Fibroblast of skin of right biceps (primary cell): ENCODE measurements at places on chromosomes 11 and 22.
A peak's percentile ranks its signal among the peaks of the same experiment; 100 is the strongest.

DNA sequence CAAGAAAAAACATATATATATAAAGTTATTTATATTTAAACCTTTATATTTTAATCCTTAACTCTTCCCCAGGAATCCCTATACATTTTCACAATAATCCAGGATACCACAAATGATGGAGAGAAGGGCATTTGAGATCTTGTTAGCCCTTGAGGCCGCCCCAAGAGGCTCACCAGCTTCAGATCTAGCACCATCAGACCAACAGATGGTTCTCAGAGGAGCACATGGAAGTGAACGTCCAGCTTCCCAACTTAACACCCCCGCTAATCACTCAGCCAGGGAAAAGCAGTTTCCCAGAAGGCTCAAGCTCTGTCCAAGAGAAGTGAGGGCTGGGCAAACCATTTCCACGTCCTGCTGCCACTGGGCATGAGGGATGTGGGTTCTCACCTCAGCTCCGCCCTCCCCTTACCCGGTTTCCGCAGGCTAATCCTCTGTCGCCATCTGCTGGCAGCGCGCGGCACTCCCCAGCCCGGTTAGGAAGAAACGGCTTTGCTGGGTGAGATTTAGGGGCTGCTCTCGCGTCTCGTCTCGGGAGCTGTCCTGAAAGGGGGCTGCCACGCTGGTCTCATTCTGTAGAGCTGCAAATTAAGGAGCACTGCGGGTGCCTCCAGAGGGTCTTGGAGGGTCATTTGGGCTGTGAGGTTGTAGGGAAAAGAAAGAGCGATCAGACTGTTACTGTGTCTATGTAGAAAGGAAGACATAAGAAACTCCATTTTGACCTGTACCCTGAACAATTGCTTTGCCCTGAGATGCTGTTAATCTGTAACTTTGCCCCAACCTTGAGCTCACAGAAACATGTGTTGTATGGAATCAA is 6.8 kb upstream of the FAM111A start:
- peak; percentile 67 for DNase-seq

DNA sequence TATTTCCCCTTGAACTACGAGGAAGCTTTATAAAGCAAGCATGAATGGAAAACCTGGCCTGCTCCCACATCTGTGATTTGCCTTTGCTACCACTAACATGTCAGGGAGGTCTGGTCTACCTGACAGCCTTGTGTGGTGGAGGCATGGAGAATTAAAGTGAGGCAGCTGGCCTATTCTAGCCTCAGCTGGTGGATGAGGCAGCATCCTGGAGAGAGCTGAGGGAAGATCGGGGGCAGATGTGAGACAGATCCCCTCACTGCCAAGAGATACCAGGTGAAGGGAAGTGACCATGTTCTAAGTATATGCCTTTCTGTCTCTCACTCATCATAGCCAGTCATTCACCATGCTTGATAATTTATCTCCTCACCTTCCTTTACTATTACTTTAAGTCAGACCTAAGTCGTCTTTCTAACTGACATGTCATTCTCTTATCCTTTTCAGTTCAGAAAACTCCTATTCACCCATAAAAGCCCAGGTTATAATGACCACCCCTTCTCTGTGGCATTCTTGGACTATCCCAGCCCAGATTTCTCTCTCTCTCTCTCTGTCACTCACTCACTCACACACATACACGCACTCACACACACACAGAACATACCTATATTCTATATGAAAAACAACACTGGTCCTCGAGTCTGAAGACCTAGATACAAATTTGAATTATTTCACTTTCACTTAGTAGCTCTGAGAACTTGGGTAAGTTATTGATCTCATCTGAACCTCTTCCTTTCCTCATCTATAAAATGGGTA is 90.7 kb downstream of the CSNK2A3 start:
- no peak for DNase-seq

DNA sequence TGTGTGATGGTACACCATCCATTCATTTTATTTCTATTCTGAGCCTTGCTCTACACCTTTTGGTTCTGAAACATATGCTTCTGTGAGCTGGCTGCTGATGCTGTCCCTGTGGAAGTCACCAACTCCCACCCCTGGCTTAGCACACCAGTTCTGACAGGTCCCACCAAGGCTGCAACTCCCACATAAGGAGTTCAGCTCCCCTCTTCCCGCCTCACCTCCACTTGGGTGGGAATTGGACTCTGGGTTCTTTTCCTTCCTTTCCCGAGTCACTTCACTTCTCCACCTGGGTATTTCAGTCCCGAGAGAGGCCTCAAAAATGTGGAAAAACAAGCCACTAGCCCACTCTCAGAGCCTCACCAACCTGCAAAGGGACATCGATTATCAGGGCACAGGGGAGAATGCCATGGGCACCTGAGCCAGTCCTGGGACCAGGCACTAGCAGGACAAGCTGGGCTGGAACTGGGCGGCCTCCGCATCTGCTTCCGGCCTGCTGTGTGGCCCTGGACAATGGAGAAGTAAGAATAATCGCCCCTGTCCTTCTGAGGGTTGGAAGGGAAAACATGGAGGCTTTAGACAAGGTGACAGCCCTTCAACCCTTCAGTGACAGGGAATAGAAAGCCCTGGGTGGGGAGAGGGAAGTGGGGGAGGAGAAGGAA is 80.1 kb downstream of the IGLL1 start:
- no peak for DNase-seq

GRCh38 chr11:73705053-73705452 is 55.8 kb downstream of the RAB6A start:
- DNase-seq, result no peak

DNA sequence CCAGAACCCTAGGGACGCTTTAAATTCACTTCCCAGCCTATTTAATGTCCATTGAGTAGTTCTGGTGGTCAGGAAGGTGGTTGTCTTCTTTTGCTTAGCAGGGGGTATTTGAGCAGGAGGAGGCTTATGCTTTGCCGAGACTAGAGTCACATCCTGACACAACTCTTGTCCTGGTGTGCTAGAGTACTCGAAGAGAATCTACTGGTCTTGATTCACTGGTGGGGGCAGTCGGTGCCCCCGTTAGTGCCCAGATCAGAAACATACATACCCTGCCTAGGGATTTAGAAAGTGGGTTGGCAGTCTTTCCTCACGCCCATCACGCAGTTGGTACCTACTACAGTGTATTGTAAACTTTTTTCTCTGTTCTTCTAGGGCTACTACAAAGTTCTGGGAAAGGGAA is 2.7 kb downstream of the RPL27A start:
- DNase-seq, result no peak
